Stimulated activated CD4-positive, alpha-beta T cell treated with anti-CD3 and anti-CD28 coated beads, Interleukin-12 subunit alpha, Interleukin-12 subunit beta, amount 100 ng/mL, for 24 hours (primary cell): ENCODE measurements at places on chromosomes 4 and X.

DNA sequence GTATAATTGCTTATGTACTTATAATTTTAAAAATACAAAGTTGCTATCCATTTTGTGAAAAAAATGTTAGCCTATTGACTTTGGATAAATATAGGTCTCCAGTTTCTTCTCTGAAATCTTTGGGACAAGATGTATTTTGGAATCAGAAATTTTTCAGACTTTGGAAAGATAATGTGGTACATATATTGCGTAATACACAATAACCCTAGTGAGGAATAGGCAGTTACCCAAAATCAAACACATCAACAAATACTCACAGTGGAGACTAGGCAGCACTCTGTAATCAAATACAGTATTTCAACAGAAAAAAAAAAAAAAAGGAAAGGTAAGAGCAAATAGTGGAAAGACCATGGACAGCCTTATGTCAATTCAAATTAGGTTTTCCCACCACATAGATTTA lies 796.8 kb downstream of the ADGRL3 start:
- DNase-seq = no peak

DNA sequence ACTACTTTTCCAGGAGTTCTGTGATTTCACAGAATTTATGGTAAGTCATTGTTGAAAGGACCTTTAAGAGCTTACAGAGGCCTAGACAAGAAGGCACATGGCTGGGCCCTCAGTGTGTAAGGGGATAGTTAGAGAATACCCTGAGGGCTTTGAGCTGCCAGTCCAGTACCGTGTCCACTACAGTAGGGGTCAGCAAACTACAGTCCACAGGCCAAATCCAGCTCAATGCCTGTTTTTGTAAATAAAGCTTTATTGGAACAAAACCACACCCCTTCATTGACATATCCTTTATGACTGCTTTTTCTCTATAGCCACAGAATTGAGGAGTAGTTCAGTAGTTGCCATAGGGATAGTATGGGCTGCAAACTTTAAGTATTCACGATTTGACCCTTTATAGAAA lies 176.2 kb downstream of the MID1 start:
- DNase-seq = no peak

GRCh38 chrX:2404776-2405175 lies 96.0 kb downstream of the DHRSX start:
- DNase-seq = no peak

DNA sequence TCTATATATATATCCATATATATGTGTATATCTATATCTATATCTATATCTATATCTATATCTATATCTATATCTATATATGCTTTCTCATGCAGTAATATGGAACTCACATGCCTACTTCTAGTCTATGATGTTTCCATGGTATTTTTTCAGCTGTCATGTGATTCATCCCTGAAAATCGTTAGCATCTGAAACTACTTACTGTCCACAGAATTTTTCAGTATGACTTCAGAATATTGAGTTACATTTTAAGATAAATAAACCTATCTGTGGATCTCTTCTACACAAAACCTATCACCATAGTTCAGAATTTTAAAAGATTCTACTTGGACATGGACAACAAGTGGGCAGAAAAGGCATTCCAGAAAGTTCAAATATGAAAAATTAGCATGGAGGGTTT lies 855.1 kb upstream of the INTU start:
- DNase-seq = no peak
